ENCODE measurements at places on chromosomes 6 and 20.
A peak's percentile ranks its signal among the peaks of the same experiment; 100 is the strongest.

DNA sequence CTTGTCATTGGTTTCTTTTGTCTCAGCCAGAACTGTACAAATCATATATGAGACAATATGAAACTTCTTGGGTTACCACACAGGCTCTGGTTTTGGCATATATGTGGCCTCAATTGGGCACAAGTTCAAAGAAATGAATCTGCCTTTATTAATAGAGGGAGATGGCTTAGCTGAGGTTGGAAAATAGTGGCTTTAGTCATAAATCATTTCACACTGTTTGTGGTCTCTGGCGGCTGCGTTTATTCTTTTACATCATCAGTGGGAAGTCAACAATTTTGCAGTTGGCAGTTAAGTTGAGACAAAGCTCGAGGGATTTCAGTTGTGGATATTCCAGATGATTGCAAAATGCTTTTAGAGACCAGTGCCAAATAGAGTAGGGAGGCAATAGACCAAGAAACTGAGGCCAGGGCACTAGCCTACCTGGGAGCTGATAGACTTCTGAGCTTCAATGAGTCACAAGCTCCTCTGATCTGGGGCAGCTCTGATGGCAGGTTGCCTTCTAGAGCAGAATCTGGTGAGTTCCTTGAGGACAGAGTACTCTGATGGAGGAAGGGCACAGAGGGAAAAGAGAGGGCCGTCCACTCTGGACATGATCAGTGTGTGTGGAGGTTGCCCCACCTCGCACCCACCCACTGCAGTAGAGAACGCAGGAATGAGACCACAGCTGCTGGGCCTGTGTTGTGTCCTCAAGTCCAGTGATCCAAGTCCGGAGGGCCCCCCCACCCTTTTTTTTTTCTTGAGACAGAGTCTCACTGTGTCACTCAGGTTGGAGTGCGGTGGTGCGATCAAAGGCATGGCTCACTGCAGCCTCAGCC lies 73.5 kb downstream of the ARMC2 start:
- DNase-seq = no peak

DNA sequence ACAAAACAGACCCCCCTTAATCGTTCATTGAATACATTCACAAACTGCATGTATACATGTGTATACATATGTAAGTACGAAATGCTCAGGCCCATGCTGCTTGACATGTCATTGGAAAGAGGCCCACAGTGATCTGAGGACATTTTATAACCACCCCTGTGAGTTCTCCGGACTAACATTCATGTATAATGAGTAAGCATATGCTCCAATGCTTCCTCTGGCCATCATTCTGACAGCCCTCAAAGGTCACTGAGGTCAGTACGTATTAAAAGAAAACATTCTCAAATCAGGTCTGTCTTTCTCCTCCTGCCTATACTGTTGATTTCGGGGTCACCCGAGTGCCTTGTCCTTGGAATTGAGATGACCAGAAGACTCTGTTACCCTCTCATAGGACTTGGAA lies 54.9 kb downstream of the TENT5A start:
- no peak for DNase-seq

GRCh38 chr20:5357946-5358345 lies 41.2 kb upstream of the PROKR2 start:
- no peak for DNase-seq

DNA sequence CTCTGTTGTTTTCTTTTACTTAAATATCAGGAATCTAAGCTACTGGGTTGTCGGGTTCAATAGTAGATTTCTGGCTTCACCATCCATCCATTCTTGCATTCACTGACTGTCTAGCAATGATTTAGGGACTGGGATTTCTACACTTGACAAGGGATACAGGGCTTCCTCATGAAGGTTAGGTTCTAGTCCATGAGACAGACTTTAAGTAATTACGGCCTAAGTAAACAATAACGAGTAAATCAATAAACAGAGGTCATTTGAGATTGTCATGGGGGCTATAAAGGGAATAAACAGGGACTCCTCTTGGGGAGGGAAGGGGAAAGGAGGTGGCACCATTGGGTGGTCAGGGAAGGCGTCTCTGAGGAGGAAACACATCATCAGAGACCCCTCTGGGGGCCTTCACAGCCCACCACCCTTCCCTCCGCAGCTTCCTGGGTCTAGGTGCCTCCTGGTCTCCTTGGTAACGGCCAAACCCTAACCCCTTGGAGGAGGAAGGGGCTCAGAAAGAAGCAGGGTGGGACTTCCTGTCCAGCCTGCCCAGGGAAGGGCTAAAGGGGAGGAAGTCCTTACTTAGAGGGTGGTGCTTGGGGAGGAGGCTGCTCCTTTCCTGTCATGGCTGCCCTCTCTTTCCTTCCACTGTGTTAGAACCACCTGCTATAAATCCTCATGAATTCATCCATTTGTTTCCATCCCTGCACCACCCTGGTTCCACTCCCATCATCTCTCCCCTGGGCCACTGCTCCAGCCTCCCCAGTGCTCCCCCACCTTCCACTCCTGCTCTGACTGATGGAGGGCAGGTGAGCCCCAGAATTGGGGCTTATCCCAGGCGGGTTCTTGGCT lies 33.3 kb downstream of the BPIFB4 start:
- no peak for DNase-seq

GRCh38 chr6:3357678-3358077 lies 98.9 kb downstream of the PSMG4 start:
- no peak for DNase-seq

- no peak for DNase-seq
Measured at GRCh38 chr6:35498422-35499067, 1.7 kb upstream of the TEAD3 start.

GRCh38 chr6:163017801-163018200 lies 290.0 kb downstream of the PACRG start:
- no peak for DNase-seq

GRCh38 chr6:8705435-8706020 lies 270.2 kb upstream of the SLC35B3 start:
- no peak for DNase-seq

- no peak for DNase-seq
Measured at GRCh38 chr20:61582196-61582923, 330.3 kb downstream of the CDH4 start.

- no peak for DNase-seq
Measured at GRCh38 chr6:6657085-6657819, 68.7 kb downstream of the LY86 start.

DNA sequence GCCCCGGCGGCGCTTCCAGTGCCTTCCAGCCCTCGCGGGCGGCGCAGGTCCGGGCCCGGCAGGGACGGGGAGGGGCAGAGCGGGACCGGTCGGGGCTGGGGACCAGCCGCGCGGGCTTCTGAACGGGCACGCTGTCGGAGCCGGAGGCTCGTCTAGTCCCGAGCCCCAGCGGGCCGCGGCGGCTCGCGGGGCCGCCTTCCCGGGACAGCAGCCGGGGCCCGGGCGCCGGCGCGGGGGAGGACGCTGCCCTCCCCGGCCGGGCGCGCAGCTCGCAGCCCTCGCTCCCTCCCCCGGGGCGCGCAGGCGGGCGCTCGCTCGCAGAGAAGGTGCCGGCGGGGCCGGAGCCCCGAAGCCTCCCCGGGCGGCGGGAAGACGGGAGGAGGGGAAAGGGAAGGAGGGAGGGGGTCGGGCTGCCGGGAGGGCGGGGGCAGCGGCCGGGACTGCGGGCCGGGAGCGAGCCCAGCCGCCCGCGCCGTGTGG lies 696 bp upstream of the SIRPA start:
- DNase-seq = no peak

GRCh38 chr20:57392512-57393271 lies 1.5 kb downstream of the RBM38 start:
- peak; percentile 65 for DNase-seq

GRCh38 chr20:37598100-37598543 lies 70.4 kb upstream of the BLCAP start:
- DNase-seq = no peak
